ENCODE measurements at places on chromosomes 4 and X.

DNA sequence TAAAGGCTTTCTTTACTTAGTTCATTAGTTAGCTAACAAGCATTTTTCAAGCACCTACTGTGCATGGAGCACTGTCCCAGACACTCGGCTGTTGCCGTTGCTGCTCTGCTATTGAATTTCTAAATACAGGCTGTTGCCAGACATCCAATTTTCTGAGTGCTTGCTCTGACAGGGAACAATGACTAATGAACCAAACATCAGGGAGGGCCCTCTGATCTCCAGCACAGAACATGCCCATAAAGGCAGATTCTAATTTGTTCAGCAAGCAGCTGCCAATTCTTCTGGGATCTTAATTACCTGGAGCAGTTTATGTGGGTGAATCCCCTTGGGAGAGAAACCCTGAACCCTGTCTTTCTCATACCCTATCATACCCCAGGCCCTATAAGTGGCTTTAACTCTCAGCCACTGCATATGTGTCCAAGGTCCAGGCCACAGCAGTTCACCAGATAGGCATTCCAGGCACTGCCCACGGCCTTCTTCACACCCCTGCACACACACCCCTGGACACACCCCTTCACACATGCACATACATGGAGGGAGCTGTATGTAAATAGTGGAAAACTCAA is 27.9 kb downstream of the TSC22D3 start:
- DNase-seq = no peak

DNA sequence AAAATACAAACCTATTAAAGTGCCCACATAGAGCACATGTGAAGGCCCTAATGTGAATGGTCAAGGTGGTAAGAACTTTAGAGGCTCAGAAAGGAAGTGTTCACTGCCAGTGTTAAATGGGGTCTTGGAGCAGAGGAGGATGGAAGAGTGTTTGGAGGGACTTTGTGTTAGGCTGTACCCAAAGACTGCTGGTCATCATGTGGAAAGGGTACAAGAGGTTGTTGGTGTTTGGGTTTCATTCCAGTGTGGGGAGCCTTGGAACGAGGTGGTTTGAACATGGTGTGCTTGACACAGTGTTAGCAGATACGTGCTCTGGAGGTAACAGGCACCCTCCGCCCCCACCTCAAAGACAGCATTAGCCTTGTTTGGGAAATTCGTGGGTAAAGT is 73.1 kb downstream of the RAPGEF2 start:
- no peak for DNase-seq

DNA sequence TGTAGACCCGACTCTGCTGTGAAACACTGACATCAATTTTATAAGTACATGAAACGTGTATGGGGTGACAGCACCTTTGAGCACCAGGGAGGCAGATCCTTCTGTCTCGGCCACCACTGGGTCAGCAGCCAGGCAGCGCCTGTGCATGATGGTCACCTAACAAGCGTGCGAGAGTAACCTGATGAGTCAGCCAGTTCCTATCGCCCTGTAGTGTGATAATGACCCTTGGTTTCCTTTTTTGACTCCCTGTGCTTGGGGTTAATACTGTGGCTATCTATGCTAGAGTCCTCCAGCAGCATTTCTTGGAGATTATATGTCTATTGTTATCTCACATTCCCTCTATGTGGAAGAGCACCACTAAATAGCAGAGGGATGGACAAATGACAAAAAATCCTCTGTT is 101.6 kb downstream of the NPNT start:
- no peak for DNase-seq

DNA sequence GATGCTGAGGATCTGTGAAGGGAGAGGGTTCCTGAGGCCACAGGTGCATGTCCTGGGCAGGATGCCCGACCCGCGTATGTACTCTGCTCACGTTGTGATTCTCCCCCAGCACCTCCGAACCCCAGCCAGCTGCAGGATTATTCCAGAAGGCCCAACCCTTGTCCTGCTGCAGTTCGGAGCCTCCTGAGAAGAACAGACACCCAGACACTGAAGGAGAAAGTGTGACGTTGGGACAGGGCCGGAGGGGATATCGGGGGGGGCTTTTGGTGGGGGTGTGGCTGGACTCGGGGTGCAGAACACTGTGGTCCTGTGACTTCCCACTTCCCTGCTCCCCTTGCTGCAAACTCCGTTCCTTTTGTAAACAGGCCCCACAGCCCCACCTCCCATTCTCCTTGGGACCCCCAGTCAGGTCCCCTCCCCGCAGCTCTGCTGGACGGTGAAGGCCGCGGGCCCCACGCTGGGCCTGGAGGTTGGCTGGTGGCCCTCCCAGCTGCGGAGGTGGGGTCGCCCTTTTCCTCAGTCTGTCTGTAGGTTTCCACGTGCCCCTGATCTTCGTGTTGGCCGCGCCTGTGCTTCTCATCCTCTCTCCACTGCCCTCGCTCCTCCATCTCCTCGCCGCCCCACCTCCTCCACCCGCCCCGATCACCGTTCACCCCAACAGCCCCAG is 83.0 kb upstream of the ADRA2C start:
- DNase-seq = no peak

DNA sequence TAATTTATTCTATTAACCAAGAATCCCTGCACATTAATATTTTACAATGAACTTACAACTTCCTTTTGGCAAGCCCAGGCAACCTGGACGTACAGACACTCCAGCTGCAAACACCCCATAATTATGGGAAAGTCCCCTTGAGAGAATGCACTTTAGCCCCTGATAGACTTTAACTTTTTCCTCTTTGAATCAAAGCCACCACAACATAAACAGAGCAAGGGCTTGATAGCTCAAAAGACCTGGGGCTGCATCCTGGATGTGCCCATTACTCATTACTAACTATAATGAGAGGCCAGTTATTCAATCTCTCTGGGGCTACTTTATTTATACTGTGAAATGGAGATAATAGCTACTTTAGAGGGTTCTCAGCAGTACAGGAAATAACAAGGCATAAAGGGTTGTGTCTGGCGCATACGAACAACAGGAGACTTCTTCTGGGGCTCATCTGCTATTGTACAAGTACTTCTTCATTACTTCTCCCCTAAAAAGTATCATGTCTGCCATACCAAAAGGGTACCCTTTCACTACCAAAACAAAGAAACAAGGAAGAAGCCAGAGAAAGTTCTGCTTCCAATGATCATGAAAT is 54.9 kb downstream of the CASK start:
- no peak for DNase-seq

DNA sequence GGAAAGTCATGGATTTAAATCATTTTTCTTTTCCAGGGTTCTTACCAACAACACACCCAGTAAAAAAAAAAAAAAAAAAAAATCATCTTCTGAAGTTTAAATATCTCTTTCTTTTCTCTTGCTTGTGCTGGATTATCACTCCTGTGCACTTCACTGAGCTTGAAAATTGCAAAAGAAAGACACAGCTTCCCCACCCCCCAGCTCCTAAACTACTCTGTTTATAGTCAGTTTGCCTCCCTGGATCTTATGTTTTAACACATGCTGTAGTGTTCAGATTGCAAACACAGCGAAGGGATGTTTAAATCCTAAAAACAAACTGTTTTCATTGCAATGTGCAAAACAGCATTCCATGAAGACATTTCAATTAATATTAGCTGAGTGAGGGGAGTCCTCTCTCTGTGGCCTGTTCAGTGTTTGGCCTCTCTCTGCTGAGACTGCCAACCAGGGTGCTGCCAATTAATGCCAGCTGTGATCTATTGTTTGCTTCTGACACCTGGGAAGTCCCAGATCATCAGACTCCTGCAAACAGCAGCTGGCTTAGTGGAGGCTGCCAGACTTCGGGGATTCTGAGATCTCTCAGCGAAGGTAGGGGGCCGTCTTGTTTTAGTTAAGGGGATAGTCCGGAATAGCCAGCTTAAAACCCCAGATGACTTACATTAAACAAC is 171.1 kb upstream of the PITX2 start:
- DNase-seq = no peak

All from activated CD4-positive, alpha-beta T cell treated with anti-CD3 and anti-CD28 coated beads, Interleukin-2, amount 10 ng/mL, durations not matched to agents 7 days and 5 days (primary cell).